ENCODE measurements at places on chromosomes 6 and 20.
A peak's percentile ranks its signal among the peaks of the same experiment; 100 is the strongest.

- no peak for DNase-seq
- H3K36me3 ChIP-seq: no peaks in the 10 kb centered on the region
- H3K4me1 ChIP-seq: peaks cover 3% of the 10 kb centered on the region
- no peaks in the 10 kb centered on the region for H3K27me3 ChIP-seq
- H3K4me3 ChIP-seq: no peak overlapping the region
- no peak overlapping the region for H3K27ac ChIP-seq
These were observed 27.7 kb upstream of the ENPP4 start for GRCh38 chr6:46102123-46102522.

- H3K27me3 ChIP-seq: peaks cover 7% of the 10 kb centered on the region
- no peak for DNase-seq
- no peaks in the 10 kb centered on the region for H3K36me3 ChIP-seq
These were observed 55.9 kb upstream of the PSMF1 start for GRCh38 chr20:1062334-1063010.

DNA sequence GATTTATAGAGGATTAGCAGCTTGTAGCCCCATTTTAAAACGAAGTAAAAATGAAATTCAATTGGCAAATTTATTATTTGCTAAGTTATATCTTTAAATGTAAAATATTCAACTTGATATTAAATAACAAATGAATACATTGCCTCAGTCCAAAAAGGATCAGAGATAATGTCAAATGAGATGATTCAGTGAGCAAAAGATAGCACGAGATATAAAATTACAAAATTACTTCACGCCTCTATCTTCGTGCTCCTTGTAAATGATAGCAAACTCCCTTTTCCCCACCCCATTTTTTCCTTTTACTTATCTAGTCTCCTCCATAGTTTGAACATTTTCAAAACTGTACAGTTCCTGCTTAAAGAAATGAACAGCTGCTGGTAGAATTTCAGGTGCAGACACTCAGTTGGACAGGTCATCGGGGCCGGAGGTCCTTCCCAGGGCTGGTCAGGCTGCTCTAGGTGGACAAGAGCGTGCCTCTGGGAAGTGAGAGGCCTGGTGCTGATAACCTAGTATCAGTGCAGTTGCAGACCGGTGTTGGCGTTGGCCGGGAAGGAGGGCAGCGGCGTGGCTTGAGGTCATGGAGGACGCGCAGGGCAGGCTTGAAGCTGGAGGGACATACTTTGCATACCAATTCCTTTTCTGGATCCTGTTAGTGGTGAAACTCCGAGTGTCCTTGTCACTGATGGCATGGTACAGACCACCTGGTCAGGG, 83.9 kb downstream of the CDC5L start:
- H3K27ac ChIP-seq: no peak overlapping the region
- no peak for DNase-seq
- no peak overlapping the region for H3K4me3 ChIP-seq
- peaks cover 6% of the 10 kb centered on the region for H3K27me3 ChIP-seq
- H3K36me3 ChIP-seq: no peaks in the 10 kb centered on the region
- H3K4me1 ChIP-seq: peaks cover 4% of the 10 kb centered on the region

DNA sequence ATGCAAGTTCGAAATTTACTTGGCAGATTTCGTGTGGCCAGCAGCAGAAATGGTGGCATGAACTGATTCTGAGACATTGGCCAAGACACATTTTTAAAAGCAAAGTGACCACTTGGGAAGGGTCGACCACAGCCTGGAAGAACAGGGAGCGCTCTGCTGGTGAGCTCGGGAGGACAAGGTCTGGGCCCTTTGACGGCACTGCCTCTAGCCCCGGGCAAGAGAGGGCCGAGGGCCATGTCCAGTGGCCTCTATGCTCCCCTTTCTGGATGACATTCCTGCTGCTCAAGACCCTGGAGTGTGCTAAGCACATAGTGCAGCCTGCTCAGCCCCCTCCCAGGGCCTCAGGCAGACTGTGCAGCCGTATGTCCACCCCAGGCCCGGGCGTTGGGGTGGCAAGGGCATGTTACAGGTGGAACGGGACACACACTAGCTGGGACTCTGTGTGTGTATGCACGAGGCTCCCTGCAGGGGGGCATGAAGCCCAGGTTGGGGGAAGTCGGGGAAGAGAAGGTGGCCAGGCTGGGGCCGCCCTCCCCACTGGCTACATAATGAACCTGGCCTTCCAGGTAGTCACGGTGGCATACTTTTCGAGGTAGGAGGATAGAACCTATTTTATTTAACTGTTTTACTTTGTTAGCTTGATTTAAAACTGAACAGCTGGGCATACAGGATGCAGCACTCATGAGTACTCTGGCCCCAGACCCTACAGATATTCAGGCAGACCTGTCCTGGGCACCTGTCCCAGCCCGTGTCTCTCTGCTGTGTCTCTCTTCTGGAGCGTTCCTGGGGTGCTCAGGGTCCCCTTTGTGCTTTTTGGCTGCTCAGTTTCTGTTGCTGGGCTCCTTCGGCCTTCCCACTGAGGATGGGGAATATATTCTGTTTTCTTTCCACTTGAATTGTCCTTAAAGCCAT, 6.4 kb downstream of the SYNJ2 start:
- no peak overlapping the region for H3K27ac ChIP-seq
- no peak for DNase-seq
- H3K4me3 ChIP-seq: no peak overlapping the region
- peaks cover 12% of the 10 kb centered on the region for H3K36me3 ChIP-seq
- H3K4me1 ChIP-seq: peaks cover 54% of the 10 kb centered on the region

DNA sequence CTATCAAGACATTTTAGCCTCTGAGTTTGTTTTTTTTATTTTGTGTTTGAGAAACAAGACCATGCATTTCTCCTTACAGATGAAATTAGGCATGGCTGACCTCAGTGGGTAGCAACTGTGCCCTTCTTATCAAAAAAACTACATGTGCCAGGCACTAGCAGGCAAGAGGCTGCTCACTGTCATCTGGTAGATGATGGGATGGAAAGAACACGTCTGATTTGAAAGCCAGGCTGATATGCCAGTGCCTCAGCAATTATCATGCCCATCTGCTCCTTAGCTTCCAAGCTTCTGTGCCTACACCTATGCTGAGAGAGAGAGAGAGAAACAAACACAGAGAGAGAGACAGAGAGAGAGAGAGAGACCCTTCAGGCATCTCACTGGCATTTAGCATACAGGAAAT, 149.9 kb downstream of the C6orf118 start:
- no peak overlapping the region for H3K27ac ChIP-seq
- H3K4me1 ChIP-seq: no peaks in the 10 kb centered on the region
- H3K4me3 ChIP-seq: no peak overlapping the region
- H3K27me3 ChIP-seq: no peaks in the 10 kb centered on the region
- no peaks in the 10 kb centered on the region for H3K36me3 ChIP-seq
- DNase-seq: no peak

- peak; percentile 69 for DNase-seq
- H3K27ac ChIP-seq: peak overlapping the region; percentile 56
- H3K4me1 ChIP-seq: peaks cover 76% of the 10 kb centered on the region
- H3K27me3 ChIP-seq: no peaks in the 10 kb centered on the region
These were observed 73.1 kb downstream of the HIVEP2 start for GRCh38 chr6:142871910-142872331.

GRCh38 chr20:47441774-47442150, 59.9 kb upstream of the NCOA3 start:
- no peak for DNase-seq
- no peak overlapping the region for H3K27ac ChIP-seq

- no peaks in the 10 kb centered on the region for H3K36me3 ChIP-seq
- no peak overlapping the region for H3K27ac ChIP-seq
- no peak overlapping the region for H3K4me3 ChIP-seq
These were observed 985.1 kb upstream of the SLC35B3 start for GRCh38 chr6:9420316-9421015.

DNA sequence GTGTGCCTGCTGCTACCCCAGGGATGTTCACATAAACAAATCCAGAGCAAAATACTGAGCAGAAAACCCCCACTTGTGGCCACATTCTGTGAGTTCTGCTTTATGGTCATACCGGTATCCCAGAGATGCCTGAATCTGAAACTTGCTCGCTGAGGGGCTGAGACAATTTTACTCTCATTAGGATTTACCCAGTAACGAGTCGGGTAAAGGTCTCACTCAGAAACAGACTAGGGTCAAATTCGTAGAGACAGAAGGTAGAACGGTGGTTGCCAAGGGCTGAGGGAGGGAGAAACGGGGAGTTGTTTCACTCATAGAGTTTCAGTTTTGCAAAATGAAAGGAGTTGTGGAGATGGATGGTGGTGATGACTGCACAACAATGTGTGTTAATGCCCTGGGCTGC, 45.4 kb upstream of the NKX2-2 start:
- peaks cover 8% of the 10 kb centered on the region for H3K27me3 ChIP-seq
- peak; percentile 40 for DNase-seq
- peak overlapping the region; percentile 80 for H3K27ac ChIP-seq
- H3K4me1 ChIP-seq: peaks cover 49% of the 10 kb centered on the region

DNA sequence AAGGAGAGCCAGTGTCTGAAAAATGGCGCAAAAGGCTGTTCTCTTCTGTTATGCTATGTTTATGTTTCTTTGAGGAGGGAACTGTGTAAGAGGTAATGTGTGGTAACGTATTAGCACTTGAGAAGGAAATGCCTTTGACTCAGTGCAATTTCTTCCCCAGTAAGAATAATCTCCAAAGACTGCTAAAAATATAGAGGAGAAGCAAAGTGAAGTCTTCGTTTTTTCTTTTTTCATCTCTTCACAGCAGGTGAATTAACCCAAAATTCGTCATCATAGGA, 47.1 kb upstream of the IFNGR1 start:
- peaks cover 41% of the 10 kb centered on the region for H3K27me3 ChIP-seq
- H3K4me3 ChIP-seq: no peak overlapping the region
- H3K36me3 ChIP-seq: no peaks in the 10 kb centered on the region
- H3K27ac ChIP-seq: no peak overlapping the region
- DNase-seq: no peak

DNA sequence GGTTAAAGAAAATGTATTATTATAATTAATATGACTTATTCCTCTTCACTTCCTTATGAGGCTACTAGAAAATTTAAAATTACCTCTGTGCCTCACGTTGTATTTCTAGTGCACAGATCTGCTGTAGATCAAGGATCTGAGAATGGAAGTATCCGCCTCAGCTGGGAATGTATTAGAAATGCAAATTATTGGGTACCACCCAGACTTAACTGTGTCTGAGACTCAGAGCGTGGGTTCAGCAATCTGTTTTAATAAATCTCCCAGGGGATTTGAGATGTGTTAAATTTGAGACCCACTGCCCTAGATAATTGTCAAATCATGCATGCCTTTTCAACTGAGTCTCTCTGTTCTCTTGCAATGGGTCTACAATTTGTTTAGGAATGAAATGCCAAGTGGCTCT, 658.0 kb upstream of the NOX3 start:
- H3K27ac ChIP-seq: no peak overlapping the region
- no peak for DNase-seq
- H3K27me3 ChIP-seq: no peaks in the 10 kb centered on the region

- no peak for DNase-seq
- no peak overlapping the region for H3K4me3 ChIP-seq
- no peaks in the 10 kb centered on the region for H3K36me3 ChIP-seq
- no peaks in the 10 kb centered on the region for H3K27me3 ChIP-seq
These were observed 101.5 kb downstream of the SGK1 start for GRCh38 chr6:134216301-134217010.
